ENCODE measurements at places on chromosomes 2 and 18.
A peak's percentile ranks its signal among the peaks of the same experiment; 100 is the strongest.

GRCh38 chr2:201777043-201777442 is 3.7 kb downstream of the ALS2 start:
- no peak for DNase-seq

DNA sequence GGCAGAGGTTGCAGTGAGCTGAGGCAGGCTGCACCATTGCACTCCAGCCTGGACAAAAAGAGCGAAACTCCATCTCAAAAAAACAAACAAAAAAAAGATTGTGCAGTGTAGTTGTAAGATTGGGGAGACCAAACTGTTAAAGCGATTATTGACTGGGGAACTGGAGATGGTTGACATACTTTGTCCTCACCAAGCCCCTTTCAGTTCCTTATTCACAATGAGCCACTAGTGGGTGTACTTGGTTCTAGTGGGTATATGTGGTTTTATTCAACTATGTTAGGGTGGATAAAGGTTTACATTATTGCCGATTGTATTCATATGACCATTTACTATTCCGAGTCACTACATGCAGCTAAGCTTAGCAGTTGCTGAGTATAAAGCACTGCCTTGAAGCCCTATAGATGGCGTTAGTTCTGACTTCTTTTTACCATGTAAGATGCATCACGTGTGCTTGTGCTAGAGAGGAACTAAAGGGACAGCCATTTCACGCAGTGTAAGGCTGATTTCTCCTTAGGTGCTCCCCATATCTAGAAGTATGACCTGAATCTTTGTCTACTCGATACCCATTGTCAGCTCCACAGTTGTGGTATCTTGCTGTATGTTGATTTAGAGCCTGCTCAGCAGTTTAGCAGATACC is 12.1 kb downstream of the EIF4E2 start:
- no peak for DNase-seq

DNA sequence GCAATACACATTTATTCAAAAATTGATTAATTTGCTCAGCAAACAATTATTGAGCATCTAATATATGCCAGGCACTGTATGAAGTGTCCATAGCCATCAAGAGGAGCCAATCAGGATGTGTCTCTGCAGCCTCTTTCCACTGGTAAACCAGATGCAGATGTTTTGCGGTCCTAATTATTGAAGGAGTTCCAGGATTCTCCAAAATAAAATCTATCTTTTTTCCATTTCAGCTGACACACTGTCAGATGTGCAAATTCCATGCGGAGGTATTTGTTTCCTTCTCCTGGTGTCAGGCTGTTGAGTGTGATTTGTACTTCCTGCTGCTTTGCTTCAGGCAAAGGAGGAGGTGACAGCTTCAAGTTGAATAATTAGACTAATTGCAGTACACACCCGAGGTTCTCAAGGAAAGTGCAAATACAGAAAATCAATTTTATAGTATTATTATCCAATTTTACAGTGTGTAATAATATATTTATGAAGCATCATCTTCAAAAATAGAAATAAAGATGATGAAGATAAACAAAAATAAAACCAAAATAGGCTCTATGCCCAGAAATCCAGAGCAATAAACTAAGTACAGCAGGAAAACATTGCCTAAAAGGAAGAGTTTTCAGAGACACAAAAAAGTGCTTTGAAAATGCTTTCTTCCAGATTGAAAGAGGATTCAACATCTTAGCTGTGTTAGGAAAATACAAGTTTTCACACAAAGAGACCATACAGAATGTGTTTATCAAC is 1352.9 kb upstream of the CHAC2 start:
- no peak for DNase-seq

- DNase-seq: peak; percentile 42
Measured at GRCh38 chr2:238087211-238087610, 12.9 kb upstream of the ESPNL start.

- DNase-seq: no peak
Measured at GRCh38 chr18:1965016-1965415, 606.3 kb downstream of the METTL4 start.

DNA sequence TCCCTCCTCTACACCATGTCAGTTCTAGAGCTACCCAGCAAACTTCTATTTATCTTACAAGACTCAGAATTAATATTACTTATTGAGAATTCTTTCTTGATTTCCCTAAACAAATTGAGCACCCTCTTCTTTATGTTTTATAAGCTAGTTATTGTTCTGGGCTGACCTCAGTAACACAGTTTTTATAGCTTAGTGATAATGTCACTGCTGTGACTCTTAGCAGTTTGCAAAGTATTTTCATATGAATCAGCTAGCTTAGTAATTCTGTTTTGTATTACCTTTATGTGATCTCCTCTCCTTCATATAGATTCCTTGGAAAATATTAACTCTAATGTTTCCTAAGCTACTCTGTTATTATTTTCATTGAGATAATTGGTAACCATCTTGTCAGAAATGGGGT is 114.9 kb downstream of the PMS1 start:
- DNase-seq: no peak

DNA sequence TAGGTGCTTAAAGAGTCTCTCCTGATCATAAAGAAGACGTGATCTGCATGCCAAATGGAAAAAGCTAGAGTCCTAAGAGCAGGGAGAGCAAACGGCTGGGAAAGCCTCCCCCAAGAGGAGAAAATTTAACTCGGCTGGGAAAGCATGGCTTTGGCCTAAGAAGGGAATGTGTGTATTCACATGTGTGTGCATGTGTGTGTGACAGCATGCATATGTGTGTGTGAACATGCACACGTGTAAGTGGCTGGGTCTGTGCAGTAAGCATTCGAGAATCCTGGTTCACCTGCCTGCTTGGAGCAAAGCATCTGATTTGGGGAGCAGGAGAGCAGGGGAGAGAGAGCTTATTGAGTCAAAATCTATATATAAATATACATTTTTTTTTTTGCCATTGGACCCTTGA is 30.1 kb upstream of the BCL11A start:
- no peak for DNase-seq
